ENCODE measurements at places on chromosomes 3 and 15.

- DNase-seq, result peak; percentile 66
Observed at GRCh38 chr3:42839616-42840015, 30.4 kb downstream of the ACKR2 start.

DNA sequence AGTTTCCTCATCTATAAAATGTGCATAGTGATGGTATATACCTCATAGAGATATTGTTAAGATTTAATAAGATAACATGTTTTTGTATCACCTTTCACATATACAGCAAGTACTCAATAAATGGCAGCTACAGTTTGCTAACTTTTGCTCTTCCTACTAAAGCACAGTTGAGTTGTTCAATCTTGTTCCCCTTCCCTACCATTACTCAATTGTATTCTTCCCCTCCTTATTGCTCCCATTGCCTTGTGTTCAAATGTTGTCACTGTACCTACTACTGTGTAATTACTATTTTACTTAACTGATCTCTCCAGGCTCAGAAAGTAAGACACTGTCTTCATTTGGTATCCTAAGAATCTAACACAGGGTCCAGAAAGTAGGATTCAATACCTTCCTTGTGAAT lies 5.5 kb downstream of the CD47 start:
- no peak for DNase-seq

GRCh38 chr3:171690281-171690680 lies 120.0 kb downstream of the PLD1 start:
- no peak for DNase-seq

DNA sequence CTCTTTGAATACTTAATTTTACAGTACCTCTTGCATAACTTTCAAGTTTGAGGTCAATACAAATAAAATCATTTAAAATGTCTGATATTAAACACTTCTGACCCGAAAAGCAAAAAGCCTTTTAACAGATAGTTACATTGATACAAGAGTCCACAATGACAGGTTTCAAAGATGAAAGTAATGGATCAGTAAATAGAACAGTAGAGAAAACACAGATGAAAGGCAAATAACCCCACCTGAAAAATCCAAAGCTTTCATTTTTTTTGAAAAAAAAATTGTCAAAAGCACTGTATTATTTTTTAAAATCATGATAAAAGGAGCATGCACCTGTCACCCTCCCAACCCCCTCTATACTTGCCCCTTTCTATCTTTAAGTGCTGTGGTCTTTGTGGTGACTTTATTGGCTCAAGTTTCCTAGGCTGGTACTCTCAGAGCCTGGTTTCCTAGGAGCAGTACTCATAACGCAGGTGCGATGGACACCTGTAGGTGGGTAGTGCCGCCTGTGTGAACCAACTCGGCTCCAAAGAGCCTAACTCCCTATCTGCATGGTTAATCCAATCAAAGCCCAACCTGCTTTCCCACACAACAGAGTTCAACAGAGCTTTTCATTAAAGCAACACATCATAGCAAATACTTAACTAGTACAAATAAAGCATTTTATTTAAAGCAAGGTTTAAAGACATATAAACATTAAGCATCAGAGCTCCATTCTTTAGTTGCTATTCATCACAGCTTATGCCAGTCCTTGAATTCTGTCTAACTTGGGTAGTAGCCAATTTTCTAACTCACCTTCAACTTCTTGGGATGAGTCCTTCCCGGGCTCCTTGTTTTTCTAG lies 32.2 kb downstream of the LIPC start:
- no peak for DNase-seq

- no peak for DNase-seq
Observed at GRCh38 chr3:145006271-145006670, 1034.6 kb downstream of the DIPK2A start.

- peak; percentile 92 for DNase-seq
Observed at GRCh38 chr3:187318819-187319616, 27.5 kb upstream of the MASP1 start.

DNA sequence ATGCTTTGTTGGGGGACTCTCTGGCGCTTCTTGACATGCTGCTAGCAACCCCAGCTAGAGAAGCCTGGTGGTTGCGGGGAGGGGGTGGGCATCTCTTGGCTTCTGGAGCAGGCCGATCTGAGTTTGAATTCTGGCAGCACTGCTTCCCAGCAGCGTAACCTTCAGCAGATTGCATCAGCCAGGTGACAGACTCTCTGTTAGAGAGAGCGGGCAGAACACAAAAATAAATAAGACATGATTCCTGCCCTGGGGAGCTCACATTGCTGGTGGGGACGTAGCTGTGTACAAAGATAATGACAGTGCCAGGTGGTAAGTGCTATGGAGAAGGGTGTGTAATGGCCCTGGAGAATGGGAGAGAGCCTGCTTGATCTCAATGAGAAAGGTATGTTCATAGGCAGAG lies 87.4 kb downstream of the THSD4 start:
- DNase-seq, result no peak

- no peak for DNase-seq
Observed at GRCh38 chr15:59196416-59196815, 10.2 kb upstream of the LDHAL6B start.

DNA sequence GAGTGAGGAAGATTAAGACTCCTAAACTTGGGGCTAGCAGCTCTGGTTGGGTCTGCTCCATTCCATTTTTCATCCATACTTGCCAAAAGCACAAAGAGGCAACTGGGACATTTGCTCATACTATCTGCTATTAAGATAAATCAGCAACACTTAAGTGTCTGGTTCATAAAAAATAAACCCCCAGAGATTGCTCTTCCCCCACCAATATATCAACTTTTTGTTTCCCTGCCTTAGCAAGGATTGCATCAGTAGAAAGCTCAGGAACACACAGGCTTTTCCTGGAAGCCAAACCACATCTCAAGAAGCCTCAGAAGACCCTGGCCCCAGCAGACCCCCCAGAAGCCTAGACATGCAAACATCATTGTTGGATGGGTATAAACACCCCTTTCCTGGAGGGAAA lies 232.4 kb upstream of the WNT5A start:
- peak; percentile 53 for DNase-seq

- no peak for DNase-seq
Observed at GRCh38 chr15:100448481-100448880, 80.3 kb downstream of the CERS3 start.

DNA sequence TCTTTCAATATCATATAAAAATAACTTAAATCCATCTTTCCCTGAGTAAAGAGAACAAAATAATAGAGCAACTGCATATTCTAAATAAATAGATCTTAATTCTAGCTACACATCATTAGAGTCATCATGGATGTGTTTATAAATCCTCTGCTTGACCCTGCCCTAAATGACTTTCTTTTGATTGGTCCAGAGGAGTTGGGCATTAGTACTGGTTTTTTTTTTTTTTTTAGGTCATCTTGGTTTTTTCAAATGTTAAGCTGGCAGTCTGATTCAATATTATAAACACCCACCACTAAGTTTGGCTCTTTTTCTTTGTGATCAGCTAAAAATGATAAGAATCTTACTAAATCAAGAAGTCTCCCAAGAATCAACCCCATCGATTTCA lies 504.0 kb upstream of the CBLB start:
- no peak for DNase-seq

GRCh38 chr3:77412584-77412983 lies 372.7 kb downstream of the ROBO2 start:
- DNase-seq, result peak; percentile 18

- DNase-seq, result peak; percentile 23
Observed at GRCh38 chr3:126982126-126982470, 817 bp upstream of the PLXNA1 start.

GRCh38 chr3:13189639-13190377 lies 116.6 kb upstream of the IQSEC1 start:
- DNase-seq, result peak; percentile 43

GRCh38 chr3:42123824-42124658 lies 32.9 kb downstream of the TRAK1 start:
- no peak for DNase-seq

GRCh38 chr3:153649286-153649839 lies 471.8 kb upstream of the ARHGEF26 start:
- DNase-seq, result no peak

DNA sequence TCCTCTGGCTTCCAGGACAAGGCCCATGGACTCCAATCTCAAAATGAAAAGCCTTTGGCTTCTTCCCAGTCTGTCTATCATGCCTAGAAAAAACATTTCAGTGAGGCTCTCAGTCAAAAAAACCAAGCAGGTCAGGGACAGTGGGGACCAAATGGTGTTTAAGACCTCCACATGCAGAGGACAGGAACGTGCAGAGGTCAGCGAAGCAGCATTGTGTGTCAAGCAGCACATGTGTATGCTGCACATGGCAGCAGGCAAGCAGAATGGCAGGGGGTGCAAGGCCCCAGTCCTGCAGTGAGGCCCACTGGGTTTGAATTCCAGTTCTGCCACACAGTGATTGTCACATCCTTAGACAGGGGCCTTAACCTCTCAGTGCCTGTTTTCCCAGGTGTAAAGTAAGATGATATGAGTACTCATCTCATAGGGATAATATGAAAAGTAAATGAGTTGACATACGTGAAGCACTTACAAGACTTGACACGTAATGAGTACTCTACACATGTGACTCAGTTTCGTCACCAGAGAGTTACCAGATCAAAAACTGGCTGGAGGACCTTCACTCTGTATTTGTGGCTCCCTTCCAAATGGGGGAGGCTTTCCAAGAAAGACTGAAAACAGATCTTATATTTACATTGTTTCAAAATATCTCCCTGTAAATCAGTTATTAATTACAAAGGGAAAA lies 11.2 kb downstream of the STIMATE start:
- DNase-seq, result no peak

DNA sequence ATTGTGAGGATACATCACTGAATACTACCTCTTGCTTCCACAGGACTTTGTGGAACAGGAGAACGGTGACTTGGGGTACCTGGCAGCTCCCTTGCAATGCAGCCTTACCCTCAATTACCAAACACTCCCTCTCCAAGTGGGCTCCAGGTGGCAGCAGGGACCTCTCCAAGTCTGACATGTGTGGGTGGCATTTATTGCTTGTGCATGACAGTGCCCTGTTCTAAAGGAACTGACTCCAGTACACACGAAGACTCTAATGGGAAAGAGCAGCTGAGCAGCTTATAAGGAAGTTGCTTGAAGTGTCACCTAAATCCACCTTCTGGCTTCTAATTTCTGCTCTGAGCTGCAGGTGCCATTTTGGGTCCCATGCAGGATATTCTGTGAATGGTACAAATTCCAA lies 174.1 kb upstream of the SLCO3A1 start:
- no peak for DNase-seq

DNA sequence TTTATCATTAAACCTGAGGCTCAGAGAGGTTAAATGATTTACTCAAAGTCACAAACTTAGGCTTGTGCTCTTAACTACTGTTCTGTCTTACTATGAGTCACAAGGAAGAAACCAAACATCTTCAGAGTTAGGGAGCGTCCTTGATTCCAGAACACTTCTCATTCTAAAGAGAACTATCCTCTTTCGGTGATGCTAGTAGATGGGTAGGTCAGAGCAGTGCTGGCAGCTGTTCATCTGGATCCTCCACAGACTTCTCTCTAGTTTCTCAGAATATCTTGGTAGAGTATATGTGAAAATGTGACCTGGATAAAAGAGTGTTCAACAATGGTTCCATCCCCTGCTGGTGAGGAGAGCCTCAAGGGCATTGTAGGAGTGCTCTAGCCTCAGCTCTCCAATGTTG lies 3.3 kb downstream of the ARL6IP5 start:
- DNase-seq, result peak; percentile 60

DNA sequence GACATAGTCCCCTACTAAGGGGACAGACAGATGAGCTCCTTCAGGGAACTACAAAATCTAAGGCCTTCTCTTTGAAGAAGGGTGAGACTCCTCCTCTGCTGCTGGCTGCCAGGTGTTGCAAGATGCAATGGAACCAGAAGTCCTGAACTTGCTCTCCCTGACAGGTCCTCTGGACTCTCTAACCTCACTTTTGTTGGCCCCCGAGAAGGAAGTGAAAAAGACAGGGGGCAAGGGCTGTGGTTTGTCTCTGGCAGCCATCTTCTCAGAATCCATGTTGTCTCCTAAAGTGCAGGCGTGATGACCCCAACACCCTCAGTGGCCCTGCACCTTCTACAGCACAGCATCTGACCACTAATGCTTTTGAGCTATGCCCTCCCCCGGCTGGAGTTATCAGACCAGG lies 292.5 kb downstream of the CHST2 start:
- DNase-seq, result no peak

DNA sequence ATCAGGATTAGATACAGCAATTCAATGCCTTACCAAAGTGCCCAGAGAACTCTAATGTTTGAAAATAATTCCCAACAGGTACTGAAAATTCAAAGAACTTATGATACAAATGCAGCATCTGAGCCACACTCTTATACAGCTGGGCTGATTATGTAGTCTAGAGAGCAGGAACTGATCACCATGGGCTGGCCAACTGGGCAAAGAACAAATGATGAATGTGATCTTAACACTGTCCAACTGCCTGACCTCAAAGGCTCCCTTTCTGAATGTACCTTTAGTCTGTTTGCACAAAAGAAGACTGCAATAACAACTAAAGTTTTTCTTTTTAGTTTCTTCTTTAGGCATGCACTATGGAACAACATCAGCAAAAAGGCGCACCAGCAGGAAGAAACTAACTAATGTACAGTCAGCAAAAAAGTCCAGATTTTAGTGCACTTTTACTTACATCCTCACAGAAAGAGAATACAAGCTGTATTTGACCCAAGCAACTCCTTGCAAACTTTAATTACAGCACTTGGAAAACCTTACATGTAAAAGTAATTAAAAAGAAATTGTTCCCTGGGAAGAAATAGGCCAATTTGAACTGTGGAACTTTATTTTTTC lies 1095.1 kb downstream of the IGSF11 start:
- DNase-seq, result no peak

DNA sequence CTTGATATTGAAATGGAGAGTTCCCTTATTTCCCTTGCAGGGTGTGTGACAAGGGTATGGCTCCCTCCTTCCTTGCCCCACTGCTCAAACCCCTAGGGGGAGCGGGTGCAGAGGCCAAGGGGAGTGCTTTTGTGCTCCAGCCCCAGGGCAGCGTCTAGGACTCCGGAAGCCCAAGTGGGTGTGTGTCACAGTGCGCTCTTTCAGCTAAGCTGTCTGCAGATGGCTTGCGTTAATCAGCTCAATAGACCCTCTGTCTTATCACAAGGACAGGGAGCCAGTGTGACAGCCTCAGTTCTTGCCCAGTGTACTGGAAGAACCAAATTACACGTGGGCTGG lies 523.6 kb upstream of the LMCD1 start:
- DNase-seq, result no peak

- DNase-seq, result no peak
Observed at GRCh38 chr15:67543348-67543718, 830 bp downstream of the MAP2K5 start.

DNA sequence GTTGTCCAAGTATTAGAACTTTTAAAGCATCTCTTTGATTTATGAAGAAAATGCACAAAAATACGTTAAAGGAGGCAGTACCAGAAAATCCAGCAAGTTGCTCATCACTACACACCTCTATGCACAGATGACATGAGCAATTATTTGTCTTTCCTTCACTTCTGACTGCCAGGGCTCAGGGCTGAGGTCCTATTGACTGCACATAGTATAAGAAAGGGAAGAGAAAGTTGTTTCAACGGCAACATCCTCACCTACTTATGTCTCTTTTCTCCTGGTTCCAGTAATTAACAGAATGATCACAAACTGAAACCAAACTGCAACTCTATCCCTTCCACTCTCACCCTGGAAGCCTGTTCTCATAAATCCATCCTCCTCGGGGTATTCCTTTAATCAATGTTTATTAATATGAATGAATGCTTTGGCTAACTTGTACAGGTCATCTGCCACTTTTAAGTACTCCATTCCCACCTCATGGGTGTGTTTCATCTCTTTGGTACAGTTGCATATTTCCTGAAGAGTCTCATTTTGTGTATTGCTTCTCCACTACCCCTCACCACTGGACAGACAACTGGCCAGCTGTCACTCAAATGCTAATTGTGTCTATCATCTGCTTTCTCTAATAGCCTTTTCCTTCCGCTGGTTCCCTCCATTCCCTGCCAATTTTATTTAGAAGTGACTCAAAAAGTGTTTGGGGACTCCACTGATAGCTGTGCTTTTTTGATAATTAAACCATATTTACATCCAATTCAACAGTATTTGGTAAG lies 34.5 kb downstream of the RAB27A start:
- DNase-seq, result no peak

Measured in AG10803 (cell line).